ENCODE measurements at places on chromosomes 6 and 20.
A peak's percentile ranks its signal among the peaks of the same experiment; 100 is the strongest.

- no peak for DNase-seq
Observed at GRCh38 chr6:40894962-40895799, 143.8 kb downstream of the UNC5CL start.

- DNase-seq = no peak
Observed at GRCh38 chr6:30719356-30719755, 796 bp upstream of the TUBB start.

GRCh38 chr20:57435105-57435497, 43.9 kb downstream of the RBM38 start:
- DNase-seq = no peak

- DNase-seq = no peak
Observed at GRCh38 chr6:21235162-21235561, 358.4 kb upstream of the SOX4 start.

DNA sequence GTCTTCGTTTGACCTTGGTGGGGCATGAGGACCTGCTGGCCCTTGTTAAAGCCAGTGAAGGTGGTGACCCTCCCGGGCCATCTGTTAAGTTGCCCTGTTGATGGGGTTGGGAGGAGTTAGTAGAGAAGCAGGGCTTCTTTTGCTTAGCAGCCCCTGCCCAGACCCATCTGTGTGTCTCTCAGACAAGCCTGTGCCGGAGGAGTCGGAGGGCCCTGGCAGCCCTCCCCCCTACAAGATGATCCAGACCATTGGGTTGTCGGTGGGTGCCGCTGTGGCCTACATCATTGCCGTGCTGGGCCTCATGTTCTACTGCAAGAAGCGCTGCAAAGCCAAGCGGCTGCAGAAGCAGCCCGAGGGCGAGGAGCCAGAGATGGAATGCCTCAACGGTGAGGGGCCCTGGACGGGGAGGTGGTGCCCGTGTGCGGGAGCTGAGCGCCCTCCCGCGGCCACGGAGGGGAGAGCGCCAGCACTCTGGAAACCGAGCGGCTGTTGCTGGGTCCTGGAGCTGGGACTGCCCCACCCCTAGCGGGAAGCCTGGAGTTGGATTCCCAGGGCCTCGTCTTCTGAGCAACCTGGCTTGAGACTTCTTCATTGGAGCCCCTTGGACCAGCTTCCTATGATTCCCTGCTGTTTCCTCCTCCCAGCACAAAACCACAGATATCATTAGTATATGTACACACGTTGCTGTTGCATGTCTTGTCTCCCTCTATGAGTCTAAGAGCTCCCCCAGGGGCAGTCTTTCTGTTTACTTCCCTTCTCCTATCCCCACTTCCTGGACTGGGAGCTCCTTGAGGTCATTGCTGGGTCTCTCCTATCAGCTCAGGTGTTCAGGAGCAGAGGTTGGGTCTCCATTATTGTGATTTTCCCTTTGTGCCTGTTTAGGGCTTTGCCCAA, 27.6 kb upstream of the SRF start:
- peak; percentile 74 for DNase-seq

- no peak for DNase-seq
Observed at GRCh38 chr20:49045440-49046086, 549 bp upstream of the CSE1L start.

GRCh38 chr6:157206359-157206815, 116.9 kb downstream of the TMEM242 start:
- DNase-seq = no peak

DNA sequence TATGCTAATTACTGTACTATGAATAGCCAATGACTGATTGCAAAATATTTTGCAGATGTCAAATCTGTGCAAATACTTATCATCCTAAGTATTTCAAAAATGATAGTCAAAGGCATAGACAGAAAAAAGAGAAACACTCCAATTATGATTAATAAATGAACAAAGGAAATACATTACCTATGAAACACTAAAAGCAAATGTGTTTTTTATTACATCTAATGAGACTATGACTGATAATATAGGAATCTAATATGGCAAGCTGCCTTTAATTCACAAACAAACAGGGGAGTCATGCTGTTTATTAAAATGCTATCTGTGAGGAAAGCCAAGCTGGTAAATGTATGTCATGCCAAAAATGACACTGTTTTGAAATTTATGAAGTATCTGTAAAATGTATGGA, 713.2 kb upstream of the NRSN1 start:
- DNase-seq = no peak

- DNase-seq = no peak
Observed at GRCh38 chr20:56956534-56956933, 309.9 kb downstream of the BMP7 start.

All from occipital lobe (tissue), 3 donors.